Tongue (tissue), 3 donors: ENCODE measurements at places on chromosomes 4 and X. TPM values are rescaled to one million over a fixed set of nuclear protein-coding genes. Genes with fewer than 3 reads are reported as not detected.

Gene AFP
- total RNA-seq = not detected

Gene DUSP9
- total RNA-seq = not detected

Gene CT45A10
- total RNA-seq = not detected

Gene TMPRSS11D
- 6.6 TPM for total RNA-seq

Gene ARAP2
- total RNA-seq = 41.1 TPM

Gene UNC5C
- 2.7 TPM for total RNA-seq
